ENCODE measurements at places on chromosomes 16 and 17. TPM values are rescaled to one million over a fixed set of nuclear protein-coding genes. Genes with fewer than 3 reads are reported as not detected.

The TLCD2 gene
- 10.1 TPM for total RNA-seq

The ENPP7 gene
- total RNA-seq: not detected

The ITGB4 gene
- total RNA-seq: 0.09 TPM

The CES5A gene
- not detected for total RNA-seq

The MYO15A gene
- total RNA-seq: 0.45 TPM

The GAST gene
- not detected for total RNA-seq

The NHERF1 gene
- 11.7 TPM for total RNA-seq

The FMNL1 gene
- 0.90 TPM for total RNA-seq

The TRAF4 gene
- total RNA-seq: 21.3 TPM

The SOX15 gene
- 0.57 TPM for total RNA-seq

The LAT gene
- total RNA-seq: 1.1 TPM

The GOSR2 gene
- total RNA-seq: 49.3 TPM

The SULT1A1 gene
- 24.9 TPM for total RNA-seq

The CPHXL2 gene
- not detected for total RNA-seq

Measured in fibroblast of the aortic adventitia (primary cell).